CD8-positive, alpha-beta memory T cell (primary cell): ENCODE measurements at places on chromosomes 6 and 20.

GRCh38 chr20:32468313-32468640 lies 110.1 kb downstream of the ASXL1 start:
- no peak for DNase-seq

DNA sequence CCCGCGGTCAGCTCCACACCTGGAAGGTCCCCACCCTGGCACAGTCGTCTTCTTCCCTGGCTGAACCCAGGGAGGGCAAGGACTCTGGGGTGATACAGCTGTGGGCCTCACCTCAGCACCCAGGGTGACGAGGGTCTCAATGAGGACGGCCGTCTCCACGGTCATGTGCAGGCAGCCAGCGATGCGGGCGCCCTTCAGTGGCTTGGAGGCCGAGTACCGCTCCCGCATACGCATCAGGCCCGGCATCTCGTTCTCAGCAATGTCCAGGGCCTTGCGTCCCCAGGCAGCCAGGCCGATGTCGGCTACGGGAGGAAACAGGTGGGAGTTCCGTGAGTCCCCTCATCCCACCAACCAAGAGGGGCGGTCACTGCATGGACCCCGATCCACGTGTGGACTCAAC lies 7.9 kb downstream of the AHCY start:
- no peak for DNase-seq

DNA sequence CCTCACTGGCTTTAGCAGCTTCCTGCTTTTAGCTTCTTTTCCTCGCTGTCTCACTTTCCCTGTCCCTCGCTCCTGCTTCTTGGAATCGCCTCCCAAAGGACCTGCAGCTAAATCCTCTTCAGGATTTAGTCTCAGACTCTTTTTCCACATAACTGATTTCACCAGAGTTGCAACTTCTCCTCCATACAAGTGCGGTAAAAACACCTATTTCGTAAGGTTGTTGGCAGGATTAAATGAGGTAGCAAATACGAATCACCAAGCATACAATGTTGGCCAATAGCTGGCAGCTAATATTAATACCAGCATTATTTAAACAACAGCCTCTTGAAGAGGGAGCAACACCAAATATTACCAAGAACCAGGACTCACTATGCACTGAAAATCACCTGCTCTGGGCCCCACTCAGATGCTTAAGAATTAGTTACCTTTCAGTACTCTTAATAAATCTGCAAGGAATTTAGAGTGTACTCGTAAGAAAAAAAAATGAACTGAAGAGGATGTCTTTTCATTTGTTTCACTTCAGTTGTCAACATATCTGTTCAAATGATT lies 123.0 kb downstream of the DTNBP1 start:
- DNase-seq, result no peak

DNA sequence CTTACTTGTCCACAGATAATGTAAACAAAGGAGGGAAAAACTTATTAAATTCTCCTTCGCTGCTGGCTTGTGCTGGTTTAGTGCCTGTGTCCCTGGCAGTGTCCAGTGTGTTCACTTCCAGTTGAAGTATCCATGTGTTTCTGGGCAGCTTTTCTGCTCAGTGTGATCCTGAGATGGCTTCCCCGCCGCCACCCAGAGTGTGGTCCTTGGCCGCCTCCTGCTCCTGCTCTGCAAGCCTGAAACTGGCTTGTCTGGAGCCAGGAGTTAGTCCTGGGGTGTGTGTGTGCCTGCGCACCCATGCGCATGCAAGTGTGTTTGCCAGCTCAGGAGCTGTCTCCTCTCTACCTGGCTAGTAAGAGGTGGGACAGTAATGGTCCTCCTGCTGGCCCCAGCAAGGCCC lies 7.2 kb downstream of the BTBD3 start:
- DNase-seq, result no peak

DNA sequence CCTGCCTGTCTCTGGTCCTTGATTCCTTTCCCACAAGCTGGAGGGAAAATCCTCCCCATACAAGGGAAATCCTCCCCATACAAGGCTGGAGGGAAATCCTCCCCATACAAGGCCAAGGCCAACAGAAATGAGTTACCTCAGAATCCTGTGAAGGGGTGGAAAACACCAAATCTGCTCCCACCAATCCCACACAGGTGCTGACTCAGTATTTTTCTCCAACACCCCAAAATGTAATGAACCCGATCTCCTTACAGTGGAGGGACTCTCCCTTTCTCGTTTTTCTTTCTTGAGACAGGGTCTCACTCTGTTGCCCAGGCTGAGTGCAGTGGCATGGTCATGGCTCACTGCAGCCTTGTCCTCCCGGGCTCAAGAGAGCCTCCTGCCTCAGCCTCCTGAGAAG lies 6.3 kb downstream of the SNHG17 start:
- no peak for DNase-seq

- no peak for DNase-seq
These were observed 125.4 kb downstream of the HIVEP1 start for GRCh38 chr6:12137480-12137879.
